Sciatic nerve (tissue), 2 donors: ENCODE measurements at places on chromosomes 6 and 20. TPM values are rescaled to one million over a fixed set of nuclear protein-coding genes. Genes with fewer than 3 reads are reported as not detected.

The PRPH2 gene
- 2.4 TPM for total RNA-seq

The HLA-DPB1 gene
- 138 TPM for total RNA-seq

The L3MBTL3 gene
- 24.2 TPM for total RNA-seq

The ANKRD66 gene
- not detected for total RNA-seq

The ATP5F1E gene
- 38.4 TPM for total RNA-seq

The FAM210B gene
- 76.0 TPM for total RNA-seq

The LY6G6C gene
- 0.71 TPM for total RNA-seq

The COL19A1 gene
- total RNA-seq: 0.98 TPM

The BMP5 gene
- total RNA-seq: 1.3 TPM

The ANGPT4 gene
- total RNA-seq: 0.27 TPM

The BMP6 gene
- 9.0 TPM for total RNA-seq

GRCh38 chr6:81762132-81762531 lies 9.7 kb upstream of the TENT5A start:
- DNase-seq: no peak

- no peak for DNase-seq
Measured at GRCh38 chr6:38354905-38355304, 284.8 kb downstream of the BTBD9 start.

GRCh38 chr6:80321011-80321410 lies 214.5 kb downstream of the BCKDHB start:
- DNase-seq: no peak

- no peak for DNase-seq
Measured at GRCh38 chr6:89895276-89895874, 1.1 kb downstream of the GJA10 start.

- DNase-seq: no peak
Measured at GRCh38 chr6:164578616-164579015, 730.8 kb downstream of the C6orf118 start.

DNA sequence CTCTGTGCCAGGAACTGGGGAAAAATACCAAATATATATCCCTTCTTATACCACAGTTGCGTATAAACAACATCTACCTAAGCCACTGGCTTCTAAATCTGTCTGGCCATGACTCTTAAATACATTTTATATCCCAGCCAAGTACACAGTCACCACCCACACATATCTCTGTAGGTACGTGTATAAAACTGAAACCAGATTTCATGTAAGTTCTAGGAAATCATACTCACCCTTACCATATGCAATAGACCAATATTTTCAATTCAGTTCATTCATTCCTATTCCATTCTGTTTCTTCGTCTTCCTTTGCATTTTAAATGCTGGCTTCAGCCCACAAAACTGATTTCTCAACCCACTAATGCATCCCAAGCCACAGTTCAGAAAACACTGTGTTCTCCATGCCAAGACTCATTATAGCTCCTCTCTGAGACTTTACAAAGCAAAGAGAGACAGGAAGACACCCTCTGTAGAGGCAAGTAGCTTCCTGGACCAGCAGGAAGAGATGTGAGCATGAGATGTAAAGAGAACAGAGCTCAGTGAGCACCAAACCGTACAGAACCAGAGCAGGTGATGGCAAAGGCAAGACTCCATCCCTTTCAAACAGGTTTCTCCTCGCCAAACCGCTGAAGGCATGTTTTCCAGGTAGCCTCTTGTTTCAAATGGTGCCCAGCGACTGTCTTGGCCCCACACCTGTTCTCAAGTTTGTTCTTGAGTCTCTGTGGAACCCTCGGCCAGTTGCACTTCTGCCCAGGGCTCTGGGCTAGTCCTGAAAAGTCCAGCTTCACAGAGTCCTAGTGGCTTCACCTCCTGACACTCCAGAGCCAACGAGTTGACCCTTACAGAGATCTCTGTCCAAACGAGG lies 18.7 kb downstream of the FAM50B start:
- no peak for DNase-seq

DNA sequence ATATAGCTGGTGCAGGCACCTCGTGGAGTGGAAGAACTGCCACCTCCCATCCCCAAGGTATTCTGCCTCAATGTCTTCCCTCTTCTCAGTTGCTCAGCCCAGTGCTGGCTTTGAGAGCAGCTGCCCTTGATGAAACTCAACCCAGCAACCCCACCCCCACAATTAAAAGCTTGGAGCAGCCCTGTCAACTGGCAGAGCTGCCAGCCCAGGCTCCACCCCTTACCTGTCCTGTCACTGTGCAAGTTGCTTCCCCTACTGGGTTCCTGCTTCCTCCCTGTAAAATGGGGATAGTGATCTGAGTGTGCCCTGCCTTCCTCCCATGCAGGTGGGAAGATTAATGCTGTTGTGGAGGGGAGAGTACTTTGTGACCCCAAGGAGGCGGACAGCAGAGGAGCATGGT lies 4.5 kb downstream of the TMEM63B start:
- no peak for DNase-seq

DNA sequence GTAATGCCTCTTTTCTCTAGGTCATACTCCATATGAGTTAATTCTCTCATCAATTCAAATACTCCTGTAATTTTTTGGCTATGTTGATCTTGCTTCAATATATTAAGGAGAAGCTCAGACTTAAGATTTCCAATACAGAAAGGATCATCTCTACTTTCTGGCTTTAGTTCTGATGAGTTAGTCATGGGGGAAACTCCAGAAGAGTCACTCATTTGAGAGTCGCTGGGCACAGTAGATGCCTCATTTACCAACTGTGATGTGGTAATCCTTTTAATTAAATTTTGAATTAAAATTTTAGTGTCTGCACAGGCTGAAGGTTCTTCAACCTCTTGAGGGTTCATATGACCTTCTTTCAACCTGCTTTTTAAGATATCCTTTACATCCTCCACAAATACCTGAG lies 38.5 kb downstream of the DST start:
- no peak for DNase-seq

GRCh38 chr6:109315341-109316110 lies 66.7 kb downstream of the CD164 start:
- no peak for DNase-seq

DNA sequence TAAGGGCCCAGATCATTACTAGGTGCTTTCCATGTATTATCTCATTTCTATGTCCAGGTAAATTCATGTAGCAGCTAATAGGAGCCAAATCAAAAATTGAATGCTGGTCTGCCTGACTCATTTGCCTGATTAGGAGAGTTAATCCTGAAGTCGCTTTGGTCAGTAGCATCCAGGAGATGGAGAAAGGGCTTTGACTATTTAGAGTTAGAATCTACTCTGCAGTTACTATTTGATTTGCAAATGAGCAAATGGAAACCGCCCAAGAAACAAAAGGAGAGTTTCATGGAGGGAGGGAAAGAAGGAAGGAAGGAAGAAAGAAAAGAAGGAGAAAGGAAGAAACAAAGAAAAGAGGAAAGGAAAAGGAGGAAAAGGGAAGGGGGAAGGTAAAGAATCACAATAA lies 539.6 kb upstream of the MMS22L start:
- DNase-seq: no peak

- DNase-seq: no peak
Measured at GRCh38 chr6:118367314-118367713, 180.8 kb upstream of the PLN start.

GRCh38 chr6:71720705-71721104 lies 165.6 kb upstream of the RIMS1 start:
- DNase-seq: no peak

- DNase-seq: peak; percentile 42
Measured at GRCh38 chr6:170100046-170100445, 190.8 kb downstream of the DLL1 start.

DNA sequence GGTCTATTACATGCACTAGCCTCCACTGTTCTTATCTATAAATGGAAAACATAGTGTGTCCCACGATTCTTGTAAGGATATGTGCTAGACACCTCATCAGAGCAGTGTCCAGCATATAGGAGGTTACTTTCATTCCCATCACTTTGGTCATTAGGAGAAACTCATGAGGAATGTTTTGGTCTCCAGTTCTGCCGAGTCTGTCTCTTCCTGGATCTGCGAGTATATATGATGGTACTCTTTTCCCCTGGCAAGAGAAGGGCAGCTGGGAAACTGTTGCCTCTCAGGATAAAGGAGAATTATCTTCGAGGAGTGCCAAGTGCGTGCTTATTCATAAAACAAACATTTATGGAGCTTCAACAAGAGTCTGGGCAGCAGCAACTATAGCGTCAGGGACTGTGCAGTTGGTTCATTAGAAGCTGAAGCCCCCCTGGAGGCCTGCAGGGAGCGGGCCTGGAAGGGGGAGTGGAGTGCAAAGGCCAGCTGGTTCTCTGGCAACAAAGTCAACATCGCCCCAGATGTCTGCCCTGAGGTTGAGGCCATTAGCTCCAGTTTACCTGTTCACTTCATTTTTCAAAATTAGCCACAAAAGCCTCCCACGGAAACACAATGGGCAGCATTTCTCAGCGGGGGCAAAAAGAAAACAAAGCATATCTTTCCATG lies 811.9 kb downstream of the MAFB start:
- no peak for DNase-seq

GRCh38 chr6:107386340-107386739 lies 73.0 kb downstream of the PDSS2 start:
- no peak for DNase-seq

DNA sequence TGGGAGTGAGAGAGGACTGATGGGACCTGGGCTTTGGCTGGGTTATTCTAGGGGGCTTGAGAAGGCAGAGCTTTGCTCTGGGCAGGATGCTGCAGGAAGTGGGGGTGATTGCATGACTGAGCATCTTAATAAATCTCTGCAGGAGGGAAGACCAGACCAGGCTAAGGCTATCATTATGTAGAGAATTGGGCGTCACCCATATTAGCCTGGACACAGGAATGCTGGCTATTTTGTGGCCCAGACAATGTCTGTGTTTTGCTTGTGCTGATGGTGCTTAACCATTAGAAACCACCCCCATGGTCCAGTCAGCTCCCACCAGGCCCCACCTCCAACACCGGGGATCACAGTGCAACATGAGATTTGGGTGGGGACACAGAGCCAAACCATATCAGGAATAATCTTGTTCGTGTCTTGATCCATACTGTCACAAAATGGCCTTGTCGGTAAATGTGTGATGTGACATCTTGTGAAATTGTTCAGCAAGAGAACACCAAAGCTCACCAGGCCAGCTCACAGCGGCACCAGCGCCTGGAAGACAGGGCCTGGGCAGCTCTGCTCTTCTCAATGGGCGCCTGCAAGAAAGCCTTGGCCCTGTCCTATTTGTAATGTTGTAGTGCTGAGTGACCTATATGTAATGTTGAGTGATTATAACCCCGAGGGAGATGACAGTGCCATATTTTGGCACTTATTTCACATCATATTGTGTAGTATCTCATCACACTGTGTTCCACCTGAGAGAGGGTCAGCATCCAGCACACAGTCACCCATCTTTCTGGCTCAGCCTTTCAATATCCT lies 211.8 kb downstream of the QKI start:
- no peak for DNase-seq

- DNase-seq: no peak
Measured at GRCh38 chr6:3977875-3978711, 100.8 kb downstream of the FAM217A start.

DNA sequence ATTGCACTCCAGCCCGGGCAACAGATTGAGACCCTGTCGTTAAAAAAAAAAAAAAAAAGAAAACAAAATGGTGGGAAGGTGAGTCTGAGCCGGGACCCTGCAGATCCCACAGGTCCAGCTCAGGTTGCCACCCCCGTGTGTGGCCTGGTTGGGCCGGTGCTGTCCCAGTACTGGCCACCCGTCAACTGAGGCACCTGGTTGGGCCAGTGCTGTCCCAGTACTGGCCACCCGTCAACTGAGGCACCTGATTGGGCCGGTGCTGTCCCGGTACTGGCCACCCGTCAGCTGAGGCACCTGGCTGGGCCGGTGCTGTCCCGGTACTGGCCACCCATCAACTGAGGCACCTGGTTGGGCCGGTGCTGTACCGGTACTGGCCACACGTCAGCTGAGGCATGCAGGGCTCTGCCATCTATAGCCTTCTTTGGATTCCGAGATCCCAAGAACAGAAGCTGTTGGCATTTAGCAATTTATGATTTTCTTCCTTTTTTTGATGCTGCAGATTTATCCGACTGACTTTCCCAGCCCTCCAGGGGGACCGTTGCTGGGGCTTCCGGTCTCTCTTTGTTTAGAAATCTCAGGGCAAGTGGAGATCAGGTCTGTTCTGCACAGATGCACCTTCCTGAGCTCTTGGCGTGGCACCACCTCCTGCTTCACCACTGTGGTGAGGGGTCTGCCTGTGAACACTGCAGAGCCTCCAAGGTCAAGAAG lies 113.8 kb downstream of the SYCP2 start:
- no peak for DNase-seq

DNA sequence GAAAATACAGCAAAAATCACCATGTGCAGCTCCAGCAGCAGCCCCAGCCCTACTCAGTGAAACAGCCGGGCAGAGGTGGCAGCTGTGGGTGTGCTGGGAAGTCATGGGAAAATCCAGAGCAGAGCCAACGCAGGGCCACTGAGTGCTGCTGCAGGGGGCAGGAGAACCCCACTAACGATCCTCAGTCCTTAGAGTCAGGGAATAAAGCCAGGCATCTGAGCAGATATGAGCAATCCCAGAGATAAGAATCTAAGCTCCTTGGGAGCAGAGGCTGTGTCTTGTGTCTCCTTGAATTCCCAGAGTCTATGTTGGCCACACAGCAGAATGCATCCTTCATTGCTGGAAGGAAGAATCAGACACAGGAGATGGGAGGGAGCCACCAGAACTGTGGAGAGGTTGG lies 493.1 kb upstream of the MAP3K7 start:
- DNase-seq: no peak

DNA sequence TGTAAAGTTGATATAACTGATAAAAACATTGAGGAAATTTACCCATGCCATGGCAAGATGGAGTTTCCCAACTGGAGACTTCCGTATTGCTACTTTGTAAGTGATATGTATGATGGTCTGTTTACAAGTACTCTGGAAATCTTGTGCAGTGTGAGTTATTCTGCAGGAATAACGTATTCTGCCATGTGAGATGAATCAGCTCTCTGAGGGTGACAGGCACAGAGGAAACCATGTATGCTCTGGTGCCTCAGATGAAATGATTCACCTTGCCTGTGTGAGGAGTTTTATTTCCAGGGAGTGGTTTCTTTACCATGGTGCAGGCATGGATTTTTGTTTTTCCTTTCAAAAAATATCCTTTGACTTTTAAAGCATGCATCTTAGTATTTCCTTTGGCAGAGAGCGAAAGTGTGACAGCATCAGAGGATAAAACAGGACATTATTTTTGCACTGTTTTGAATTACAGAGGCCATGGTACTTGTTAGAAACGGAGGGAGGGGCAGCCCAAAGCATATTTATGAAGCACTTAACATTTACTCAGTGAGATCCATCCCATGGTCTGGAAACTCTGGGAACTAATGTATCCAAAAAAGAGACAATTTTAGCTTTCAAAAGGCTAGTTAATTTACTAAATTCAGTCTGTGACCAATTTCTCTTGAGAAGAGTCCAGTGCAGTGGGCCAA lies 36.0 kb upstream of the MTRF1L start:
- DNase-seq: no peak

GRCh38 chr20:38579921-38580320 lies 1.1 kb upstream of the ADIG start:
- no peak for DNase-seq

- no peak for DNase-seq
Measured at GRCh38 chr20:6579824-6580223, 187.7 kb upstream of the BMP2 start.

GRCh38 chr6:128432394-128432793 lies 88.0 kb downstream of the PTPRK start:
- no peak for DNase-seq
